ENCODE measurements at places on chromosomes 1 and 21.

DNA sequence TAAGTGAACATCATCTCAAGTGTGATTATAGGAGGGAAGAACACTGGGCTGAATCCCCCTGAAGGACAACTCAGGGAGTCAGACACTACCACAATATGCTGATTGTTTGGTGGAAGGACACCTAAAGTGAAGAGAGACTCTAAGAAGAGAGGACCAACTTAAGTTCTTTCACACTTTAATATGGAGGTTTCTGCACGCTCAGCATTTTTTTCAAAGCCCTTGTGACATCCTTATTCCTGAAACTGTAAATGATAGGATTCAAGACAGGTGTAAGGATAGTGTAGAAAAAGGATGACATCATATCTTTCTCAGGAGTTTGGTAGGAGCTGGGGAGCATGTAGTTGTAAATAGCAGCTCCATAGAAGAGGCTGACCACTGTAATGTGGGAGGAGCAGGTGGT is 4.8 kb downstream of the OR2T10 start:
- no peak for DNase-seq

GRCh38 chr1:36760081-36760480 is 274.2 kb downstream of the GRIK3 start:
- DNase-seq, result no peak

GRCh38 chr1:16374266-16374665 is 7.2 kb downstream of the SZRD1 start:
- no peak for DNase-seq

GRCh38 chr1:92425617-92426016 is 61.1 kb downstream of the GFI1 start:
- DNase-seq, result no peak

DNA sequence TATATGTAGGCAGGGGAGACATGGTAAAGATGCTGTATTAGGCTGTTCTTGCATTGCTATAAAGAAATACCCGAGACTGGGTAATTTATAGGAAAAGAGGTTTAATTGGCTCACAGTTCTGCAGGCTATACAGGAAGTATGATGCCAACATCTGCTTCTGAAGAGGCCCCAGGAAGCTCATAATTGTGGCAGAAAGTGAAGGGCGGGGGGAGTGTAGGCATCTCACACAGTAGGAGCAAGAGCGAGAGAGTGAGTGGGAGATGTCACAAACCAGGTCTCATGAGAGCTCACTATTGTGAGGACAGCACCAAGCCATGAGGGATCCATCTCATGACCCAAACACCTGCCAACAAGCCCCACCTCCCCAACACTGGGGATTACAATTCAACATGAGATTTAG is 21.1 kb downstream of the MAN1A2 start:
- DNase-seq, result no peak

GRCh38 chr1:66559517-66559916 is 25.6 kb downstream of the SGIP1 start:
- DNase-seq, result no peak

DNA sequence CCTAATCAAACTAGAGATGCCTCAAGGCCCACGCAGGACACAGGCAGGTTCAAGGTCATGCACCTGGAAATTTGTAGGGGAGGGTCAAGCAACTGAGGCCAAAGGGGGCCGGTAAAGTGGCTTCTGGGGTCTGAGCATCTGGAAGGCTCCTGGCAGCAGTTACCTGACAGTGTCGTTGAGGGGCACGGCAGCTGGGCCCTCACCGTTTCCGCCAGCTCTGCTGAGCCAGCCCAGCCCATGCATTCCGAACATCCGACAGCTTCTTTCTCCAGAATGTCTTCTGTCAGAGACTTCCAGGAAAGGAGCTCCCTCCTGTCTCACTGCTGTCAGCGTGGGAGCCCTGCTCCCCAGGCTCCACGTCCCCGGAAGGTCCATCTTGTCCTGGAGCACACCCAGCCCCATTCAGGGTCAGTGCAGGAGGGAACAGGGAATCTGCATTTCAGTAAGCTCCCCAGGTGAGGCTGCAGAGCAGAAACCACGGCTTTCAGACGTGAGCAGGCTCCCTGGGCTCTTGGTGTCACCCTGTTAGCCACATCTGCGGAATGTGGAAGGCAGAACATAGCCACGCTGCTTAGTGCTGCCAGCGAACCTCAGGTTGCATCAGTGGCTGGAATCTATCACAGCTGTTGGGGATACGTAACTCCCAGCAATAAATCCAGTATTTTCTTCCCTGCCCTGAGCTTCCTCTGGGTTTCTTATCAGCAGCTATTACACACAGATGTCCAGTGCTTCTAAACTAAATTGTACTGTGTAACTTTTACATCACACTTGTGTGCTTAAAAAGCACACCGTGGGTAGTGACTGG is 36.3 kb upstream of the FAM3B start:
- no peak for DNase-seq

DNA sequence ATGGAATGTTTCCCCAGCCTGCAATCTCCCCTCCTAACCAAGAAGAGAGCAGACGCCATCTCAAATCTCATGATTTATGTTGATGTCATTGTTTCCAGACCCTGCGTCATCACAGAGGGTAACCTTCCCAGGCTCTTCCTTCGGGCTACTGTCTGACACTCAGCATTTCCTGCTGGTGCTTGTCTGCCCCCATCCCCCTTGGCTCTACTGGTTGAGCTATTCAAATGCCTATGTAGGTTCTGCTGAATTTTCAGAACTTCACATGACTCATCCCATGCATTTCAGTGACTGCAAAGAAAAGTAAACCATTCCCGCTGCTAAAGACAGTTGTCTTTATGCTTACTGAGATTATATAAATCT is 24.8 kb upstream of the ITPKB start:
- DNase-seq, result no peak

DNA sequence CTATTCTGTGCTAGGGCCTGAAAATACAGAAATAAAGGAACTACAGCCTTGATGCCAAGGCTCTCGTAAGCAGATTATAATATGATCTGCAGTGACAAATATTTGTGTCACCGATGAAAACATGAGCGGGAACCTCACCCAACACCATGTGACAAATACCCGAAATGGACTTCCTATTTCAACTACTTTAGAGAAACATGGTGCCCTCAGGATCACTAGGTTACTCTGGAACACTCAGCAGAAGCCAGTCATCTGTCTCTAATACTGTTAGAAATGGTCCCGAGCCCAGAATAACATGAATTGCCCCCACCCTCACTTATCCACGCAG is 463 bp upstream of the VAMP3 start:
- no peak for DNase-seq

DNA sequence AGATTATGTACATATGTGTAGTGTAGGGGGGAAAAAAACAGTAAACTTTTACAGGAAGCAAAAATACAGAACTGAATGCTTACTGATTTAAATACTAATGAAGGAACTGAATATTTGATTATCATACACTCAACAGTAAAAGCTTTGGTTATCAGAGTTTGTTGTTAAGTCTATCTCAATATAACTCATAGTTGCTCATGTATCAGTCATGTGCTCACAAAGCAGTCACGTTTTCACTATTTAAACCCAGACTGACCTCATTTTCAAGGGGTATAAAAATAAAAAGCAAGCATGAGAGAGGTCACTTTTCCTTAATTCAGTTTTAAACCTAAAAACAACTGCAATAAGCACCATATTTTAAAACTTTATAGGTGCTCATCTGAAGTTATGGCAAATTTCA is 6.9 kb upstream of the NRAS start:
- no peak for DNase-seq

- DNase-seq, result no peak
Observed at GRCh38 chr1:59552007-59552406, 255.1 kb downstream of the FGGY start.

DNA sequence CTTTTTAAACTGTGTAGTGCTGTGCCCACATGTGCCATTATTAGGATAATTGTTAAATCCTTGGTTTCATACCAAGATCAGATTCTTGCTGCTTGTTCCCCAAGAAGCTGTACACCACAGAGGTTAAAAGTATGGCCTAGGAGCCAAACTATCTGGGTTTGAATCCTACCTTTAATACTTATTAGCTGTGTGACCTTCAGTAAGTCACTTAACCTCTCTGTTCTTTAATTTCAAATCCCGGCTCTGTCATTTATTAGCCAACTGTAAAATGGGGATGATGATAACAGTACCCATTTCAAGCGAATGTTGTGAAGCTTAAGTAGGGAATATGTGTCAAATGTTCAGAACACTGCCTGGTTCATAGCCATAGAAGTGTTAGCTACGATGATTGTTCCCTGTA is 32.6 kb downstream of the NKAIN1 start:
- no peak for DNase-seq

DNA sequence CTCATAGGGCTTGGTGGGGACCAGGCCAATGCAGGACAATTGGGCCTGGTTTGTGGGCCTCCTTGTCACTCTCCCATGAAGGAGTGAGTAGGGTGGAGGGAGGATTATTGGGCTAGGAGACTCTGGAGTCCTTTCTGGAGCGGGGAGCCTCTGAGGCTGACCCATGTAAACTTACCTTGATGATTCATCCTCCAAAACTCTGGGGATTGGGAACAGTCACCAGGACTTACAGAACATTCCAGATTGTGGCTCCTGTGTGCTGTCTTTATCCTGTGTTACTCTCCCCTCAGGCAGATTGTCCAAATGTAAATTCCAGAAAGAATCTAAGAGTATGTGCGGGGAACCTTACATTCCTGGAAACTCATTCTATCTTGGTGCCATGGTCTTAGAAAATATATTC is 197.6 kb downstream of the CAMTA1 start:
- no peak for DNase-seq

GRCh38 chr1:177558372-177558771 is 387.6 kb downstream of the BRINP2 start:
- DNase-seq, result no peak

DNA sequence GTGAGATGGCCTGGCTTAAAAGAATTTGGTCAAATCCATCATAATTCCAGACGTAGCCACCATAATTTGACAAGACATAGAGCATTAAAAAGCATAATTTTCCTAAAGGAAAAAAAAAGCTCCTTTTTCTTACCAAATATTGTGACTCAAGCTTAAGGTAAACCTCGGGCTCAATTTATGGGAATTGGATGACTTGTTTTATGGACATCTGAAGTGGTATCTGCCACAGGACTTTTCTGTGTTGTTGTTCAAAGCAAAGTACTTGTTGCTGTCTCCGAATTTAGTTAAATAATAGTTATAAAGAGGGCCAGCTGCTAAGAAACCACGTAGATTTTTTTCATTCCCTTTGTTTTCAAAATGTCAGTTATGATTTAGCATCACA is 1.1 kb downstream of the MPZL1 start:
- DNase-seq, result no peak

DNA sequence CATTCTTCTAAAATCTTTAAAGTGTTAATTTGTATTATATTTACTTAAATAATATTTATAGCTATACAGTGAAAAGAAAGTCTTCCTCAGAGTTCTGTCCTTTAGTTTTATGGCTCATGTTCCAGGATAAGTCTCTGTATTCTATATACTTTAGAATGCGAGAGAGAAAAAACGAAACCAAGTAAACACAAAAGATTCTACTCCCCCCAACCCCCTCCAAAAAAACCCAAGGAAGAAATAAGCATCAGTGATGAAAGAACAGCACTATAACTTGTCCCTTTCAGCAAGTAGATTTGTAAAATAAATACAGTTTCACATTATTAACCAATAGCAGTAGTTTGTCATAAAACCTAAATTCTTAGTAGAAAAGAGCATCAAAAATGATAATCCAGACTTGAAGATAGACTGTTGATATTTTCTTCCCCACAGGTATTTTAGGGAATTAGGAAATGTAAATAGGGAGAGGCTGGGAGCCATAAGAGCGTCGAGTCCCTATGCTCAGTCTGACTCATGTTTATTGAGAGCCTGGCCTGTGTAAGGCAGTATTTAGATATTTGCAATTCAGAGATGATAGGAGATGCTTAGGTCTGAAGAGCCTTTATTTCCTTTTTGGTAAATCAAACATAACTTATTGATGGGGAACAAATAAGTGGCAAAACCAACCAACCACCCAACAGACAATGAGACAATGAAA is 35.5 kb downstream of the CDC14A start:
- no peak for DNase-seq

DNA sequence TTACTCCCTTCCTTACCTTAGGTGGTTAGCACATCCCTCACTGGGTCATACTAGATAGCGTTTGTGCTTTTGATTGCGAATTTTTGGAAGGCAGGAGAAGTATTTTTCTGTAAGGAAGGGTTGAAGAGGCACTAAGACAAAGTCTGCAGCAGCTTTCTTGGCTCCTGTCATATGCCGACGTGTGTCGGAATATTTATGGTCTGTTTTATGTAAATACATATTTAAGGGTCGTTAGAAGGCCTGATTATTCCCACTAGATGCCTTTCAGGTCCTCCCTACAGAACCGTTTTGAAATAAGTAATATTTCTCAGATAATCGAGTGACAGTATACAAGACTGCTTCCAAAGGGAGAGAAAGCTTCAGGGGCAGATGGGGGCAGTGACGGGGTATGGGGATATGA is 10.0 kb downstream of the RNF220 start:
- DNase-seq, result no peak

GRCh38 chr1:40389322-40389803 is 15.8 kb downstream of the SMAP2 start:
- no peak for DNase-seq

Data from stimulated activated CD4-positive, alpha-beta T cell treated with anti-CD3 and anti-CD28 coated beads, Interleukin-15, amount 100 ng/mL, for 1 hour (primary cell).